ENCODE measurements at places on chromosomes 1 and 21. TPM values are rescaled to one million over a fixed set of nuclear protein-coding genes. Genes with fewer than 3 reads are reported as not detected.

Gene PLA2G4A
- total RNA-seq = 11.1 TPM

Gene SERTAD4
- total RNA-seq = 9.3 TPM

Gene NLRP3
- total RNA-seq = 2.2 TPM

Gene CD53
- total RNA-seq = 11.1 TPM

Gene CALML6
- 1.8 TPM for total RNA-seq

Gene INTS7
- 28.9 TPM for total RNA-seq

Gene ATP6V1G3
- total RNA-seq = not detected

Gene SPRR2E
- total RNA-seq = not detected

Gene CNKSR1
- 8.4 TPM for total RNA-seq

Gene MFSD2A
- 3.1 TPM for total RNA-seq

Gene IL19
- total RNA-seq = not detected

Gene PWP2
- total RNA-seq = 13.7 TPM

Gene OR2G3
- total RNA-seq = not detected

Gene AK2
- total RNA-seq = 114 TPM

Gene TPTE
- not detected for total RNA-seq

Gene HTR6
- total RNA-seq = not detected

Gene C1orf185
- not detected for total RNA-seq

Gene OLIG2
- total RNA-seq = 5.8 TPM

Gene RNF186
- not detected for total RNA-seq

Gene KCNA3
- total RNA-seq = 3.6 TPM

Gene CA6
- not detected for total RNA-seq

Gene C1QA
- total RNA-seq = 24.1 TPM

Gene FAM72A
- 3.8 TPM for total RNA-seq

Gene SLC45A1
- total RNA-seq = 2.3 TPM

Gene RGSL1
- not detected for total RNA-seq

Gene GRHL3
- 0.55 TPM for total RNA-seq

Gene SVBP
- 27.7 TPM for total RNA-seq

Gene SMPDL3B
- total RNA-seq = 3.0 TPM

Gene ANGPTL3
- total RNA-seq = 0.33 TPM

Gene RNU1-3
- under 0.01 TPM for total RNA-seq

Gene CLCA1
- not detected for total RNA-seq

Gene GSTM1
- not detected for total RNA-seq

Gene TMIGD3
- 1.2 TPM for total RNA-seq

Gene TEX50
- not detected for total RNA-seq

Gene TARS2
- total RNA-seq = 24.4 TPM

Gene RNF115
- 26.9 TPM for total RNA-seq

Gene PPP1R15B
- 62.1 TPM for total RNA-seq

Gene LRRC7
- total RNA-seq = 29.1 TPM

Gene AUNIP
- 1.3 TPM for total RNA-seq
